ENCODE measurements at places on chromosomes 13 and 19.

GRCh38 chr13:30926781-30927180 lies 5.7 kb upstream of the TEX26 start:
- no peak for DNase-seq

- DNase-seq = no peak
Observed at GRCh38 chr13:110073982-110074381, 233.0 kb downstream of the COL4A1 start.

GRCh38 chr13:49566461-49566860 lies 18.9 kb downstream of the RCBTB1 start:
- DNase-seq = no peak

GRCh38 chr19:13154241-13154778 lies 4.1 kb downstream of the IER2 start:
- DNase-seq = peak; percentile 10

DNA sequence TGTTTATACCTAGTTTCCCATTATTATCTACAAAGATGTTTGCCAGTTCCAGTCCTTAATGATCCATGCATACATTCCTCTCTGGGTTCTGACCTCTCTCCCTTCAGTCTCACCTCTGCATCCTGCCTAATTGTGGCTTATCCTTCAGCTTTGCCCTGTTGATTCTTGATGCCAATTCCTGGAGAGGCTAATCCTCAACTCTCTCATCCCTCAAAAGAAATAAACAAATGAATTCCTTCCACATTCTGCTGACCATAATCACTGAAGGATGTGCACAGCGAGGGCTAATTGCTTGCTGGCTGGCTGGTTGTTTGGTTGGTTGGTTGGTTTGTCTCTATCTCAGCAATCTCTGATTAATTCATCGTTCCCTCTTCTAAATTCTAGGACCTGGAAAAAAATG lies 113.8 kb downstream of the IRS2 start:
- no peak for DNase-seq

DNA sequence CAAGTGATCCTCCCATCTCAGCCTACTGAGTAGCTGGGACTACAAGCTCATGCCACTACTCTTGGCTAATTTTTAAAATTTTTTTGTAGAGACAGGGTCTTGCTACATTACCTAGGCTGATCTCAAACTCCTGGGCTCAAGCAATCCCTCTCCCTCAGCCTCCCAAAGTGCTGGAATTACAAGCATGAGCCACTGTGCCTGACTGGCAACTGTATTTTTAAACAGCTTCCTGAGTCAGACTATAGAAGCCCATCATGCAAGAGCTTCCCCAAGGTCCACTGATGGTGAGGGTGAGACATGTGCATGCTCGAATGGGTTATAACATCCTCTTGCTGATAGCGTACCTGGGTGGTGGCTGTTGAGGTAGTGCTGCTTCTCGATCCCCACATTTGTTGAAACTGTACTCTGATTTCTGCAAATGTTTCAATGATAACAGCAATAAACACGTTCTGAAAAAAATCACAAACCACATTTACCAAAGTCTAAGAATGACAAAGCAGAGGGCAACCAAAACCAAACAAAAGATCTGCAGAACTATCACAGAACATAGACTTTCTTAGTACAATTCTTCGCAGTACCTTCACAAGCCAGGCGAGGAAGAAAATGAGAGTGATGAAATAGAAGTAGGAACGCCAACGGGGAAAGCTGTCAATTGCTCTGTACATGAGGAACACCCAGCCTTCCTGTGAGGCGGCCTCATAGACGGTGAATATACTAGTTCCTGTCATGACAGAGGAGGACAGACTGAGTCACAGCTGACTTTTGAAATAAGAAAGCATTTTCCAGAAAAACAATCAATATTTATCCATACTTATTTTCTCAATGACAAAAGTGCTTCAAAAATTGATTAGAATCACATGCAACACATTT lies 124.4 kb downstream of the NALCN start:
- no peak for DNase-seq

- DNase-seq = peak; percentile 62
Observed at GRCh38 chr13:30138511-30138910, 168.8 kb downstream of the KATNAL1 start.

DNA sequence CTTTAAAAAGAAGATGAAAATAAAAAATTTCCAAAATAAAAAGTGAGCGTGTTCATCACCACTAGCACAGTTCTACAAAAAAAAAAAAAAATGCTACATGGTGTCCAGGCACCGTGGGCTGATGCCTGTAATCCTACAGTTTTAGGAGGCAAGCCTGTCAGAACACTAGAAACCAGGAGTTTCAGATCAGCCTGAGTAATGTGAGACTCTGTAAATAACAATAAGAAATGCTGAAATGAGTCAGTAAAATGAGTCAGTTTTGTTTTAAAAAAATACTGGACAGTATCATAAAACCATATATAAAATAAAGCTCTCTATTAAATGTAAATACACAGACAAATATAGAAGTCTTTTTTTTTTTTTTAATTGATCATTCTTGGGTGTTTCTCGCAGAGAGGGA lies 30.0 kb downstream of the ZNF91 start:
- DNase-seq = no peak

- DNase-seq = no peak
Observed at GRCh38 chr19:35704218-35704617, at the start of gene ZBTB32. Gene ZBTB32, plus strand, starts transcription at chr19:35704558. Its CDS starts 10,069 bp downstream, at chr19:35714627.

DNA sequence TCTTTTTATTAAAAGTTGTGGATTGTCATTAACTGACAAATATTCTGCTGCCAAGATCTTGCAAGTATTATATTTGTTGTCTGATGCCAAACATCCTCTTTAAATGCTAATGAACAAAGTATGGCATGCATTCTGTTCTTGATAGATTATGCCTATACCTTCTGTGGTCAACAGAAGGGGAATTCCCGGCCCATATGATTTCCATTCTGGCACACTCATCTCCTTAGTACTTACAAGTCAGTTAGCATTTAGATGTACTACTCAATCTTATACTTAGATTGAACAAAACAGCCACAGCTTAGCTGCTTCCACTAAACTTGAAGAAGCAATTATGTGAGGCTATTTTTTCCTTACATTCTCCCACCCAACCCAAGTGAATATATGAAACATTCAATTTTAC lies 246.1 kb upstream of the DACH1 start:
- DNase-seq = no peak

GRCh38 chr19:29635963-29636362 lies 29.3 kb upstream of the PLEKHF1 start:
- no peak for DNase-seq

DNA sequence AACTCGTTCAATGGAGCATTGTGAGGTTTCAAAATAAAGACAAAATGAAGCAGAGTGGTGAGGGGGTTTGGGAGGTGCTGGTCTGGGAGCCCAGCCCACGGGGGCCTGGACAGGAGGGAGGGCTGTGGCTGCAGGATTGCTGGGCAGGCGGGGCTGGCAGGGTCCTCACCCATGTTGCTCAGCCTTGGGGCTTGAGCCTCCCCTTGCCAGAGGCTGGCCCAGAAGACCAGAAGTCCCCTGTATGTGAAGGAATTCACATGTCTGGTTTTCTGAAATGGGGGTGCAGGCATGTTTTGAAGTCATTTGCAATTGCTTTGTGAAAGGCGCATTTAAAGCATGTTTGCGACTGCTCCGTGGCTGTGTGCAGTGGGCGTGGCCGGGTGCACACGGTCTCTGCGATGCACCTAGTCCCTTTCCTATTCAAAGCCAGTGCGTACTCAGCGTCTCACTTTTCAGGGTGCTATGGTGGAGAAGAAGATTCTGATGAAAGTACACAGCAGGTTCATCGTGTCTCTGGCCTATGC lies 2.3 kb downstream of the GRK1 start:
- no peak for DNase-seq

- DNase-seq = no peak
Observed at GRCh38 chr19:35898499-35898809, 1.9 kb downstream of the NFKBID start.

GRCh38 chr13:110259651-110260050 lies 47.3 kb downstream of the COL4A1 start:
- no peak for DNase-seq

GRCh38 chr19:28633319-28634018 lies 579.5 kb downstream of the UQCRFS1 start:
- DNase-seq = peak; percentile 35

DNA sequence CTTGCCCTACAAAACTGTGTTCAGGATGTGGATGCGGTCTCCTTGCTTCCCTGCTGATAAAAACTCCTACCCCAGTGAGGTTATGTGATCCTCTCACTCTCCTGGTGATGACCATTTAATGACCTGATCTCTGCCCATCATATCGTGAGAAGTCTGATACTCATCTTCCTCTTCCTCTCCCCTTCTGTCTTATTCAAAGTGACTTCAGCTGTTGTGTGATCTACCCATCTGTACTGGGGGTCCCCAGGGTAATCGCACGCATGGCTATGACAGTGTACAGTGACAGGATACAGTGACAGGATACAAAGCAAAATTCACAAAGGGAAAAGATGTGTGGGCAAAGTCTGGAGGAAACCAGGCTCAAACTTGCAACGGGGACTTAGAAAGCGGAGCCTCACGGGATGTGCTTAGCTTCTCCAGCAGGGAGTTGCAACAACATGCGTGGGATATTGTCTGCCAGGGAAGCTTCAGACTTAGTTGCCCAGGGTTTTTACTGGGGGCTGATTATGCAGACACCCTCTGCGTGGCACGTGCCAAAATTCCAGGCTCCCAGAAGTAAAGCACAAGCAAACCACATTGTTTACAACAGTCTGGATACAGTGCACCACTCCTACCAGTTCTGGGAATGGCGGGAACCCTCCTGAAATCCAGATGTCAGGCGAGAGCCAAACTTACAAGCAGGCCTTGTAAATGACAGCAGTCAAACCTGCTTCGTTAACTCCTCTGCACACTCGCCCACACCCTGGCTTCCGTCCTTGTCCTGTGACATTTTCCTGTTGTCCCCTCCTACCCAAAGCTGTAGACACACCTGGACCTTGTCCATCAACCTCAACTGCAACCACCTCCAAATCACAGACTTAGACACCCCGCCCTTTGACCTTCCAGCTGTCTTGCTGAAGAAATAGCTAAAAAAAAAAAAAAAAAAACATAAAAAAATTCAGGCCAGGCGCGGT lies 18.0 kb upstream of the GARRE1 start:
- DNase-seq = no peak

DNA sequence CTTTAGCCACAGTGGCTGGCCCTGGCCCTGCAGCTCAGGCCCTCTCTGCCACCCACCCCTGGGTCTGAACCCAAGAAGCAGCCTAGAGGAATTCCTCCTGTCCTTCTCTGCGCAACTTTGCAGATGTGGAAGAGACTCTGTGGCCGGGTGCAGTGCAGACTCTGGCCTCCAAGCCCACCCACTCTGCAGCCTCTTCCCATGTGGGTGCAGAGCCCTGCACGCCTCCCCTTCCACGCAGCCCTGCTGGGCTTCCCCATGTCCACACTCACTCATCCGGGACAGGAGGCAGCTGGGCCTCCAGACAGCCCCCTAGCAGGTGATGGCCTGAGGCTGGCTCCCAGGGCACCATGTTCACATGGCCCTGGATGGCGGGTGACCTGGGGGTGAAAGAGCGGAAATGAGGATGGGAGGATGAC lies 2.5 kb downstream of the TEX29 start:
- DNase-seq = no peak

Data from NCI-H526 treated with DMSO at 0.1 percent for 48 hours (cell line).